Heart right ventricle (tissue), 16 donors: ENCODE measurements at places on chromosomes 5 and 9.

DNA sequence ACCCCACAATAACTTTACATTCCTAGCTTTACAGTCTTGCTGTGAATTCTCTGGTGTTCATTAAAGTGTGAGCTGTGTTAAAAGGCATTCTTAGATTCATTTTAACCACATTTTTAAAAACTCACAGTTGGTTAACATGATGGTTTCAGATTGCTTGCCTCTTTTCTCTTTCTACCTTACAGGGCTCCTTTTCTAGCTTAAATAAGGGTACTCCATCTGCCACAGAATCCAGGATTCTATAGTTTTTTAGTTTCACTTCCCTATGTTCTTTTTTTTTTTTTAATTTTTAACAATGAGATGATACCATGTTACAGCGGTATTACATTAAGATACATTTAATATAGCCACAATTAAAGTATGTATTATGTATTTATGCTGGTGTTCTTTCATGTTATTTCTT is 3.9 kb upstream of the FBXO4 start:
- no peak for DNase-seq

DNA sequence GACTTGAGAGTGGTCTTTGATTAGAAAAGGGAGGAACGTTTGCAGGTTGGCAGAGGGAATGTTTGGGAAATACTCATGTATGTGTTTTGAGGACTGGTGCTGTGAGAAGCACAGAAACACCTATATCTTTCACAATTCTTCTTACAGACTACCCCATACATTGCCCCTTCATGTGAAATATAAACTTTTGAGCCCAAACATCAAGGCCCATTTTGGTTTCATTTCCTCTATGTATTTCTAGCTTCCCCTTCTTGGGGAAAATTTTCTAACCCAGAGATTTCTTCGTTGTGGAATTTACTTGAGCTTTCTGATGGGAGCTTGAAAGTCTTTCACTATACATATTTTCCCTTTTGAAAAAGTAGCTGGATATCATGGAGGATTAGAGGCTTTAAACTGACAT is 67.6 kb downstream of the FYB1 start:
- DNase-seq = no peak

DNA sequence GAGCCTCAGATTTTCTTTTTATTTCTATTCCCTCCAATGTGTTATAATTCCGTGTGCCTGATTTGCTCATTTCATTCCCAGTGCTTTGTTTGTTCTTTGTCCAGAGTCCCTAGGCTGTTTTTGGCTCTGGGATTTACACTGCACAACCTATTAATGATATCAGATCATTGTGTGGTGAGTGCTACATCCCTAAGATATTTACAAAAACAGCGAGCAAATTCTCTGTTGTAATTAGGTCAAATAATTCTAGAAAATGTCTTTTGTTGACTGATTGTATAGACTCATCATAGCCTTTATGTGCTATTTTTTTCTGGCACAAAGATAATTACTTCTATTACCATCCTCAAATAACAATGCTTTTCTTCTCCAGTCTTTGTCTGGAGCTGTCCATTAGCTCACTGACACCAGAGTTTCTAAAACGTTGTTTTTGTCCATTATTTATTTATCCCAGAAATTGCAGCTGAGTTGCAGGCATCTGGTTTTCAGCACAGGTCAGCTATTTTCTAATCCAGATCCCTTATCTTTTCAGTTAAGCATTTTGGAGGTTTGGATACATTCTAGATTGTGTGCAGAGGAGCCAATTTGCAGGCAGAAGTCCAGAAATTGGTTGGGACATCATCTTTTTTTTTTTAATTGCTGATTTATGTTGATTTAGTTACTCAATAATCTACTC is 379.9 kb upstream of the DMAC1 start:
- DNase-seq = no peak

GRCh38 chr5:23742701-23743100 is 235.3 kb downstream of the PRDM9 start:
- no peak for DNase-seq

GRCh38 chr5:57002959-57003485 is 51.1 kb upstream of the MIER3 start:
- no peak for DNase-seq

DNA sequence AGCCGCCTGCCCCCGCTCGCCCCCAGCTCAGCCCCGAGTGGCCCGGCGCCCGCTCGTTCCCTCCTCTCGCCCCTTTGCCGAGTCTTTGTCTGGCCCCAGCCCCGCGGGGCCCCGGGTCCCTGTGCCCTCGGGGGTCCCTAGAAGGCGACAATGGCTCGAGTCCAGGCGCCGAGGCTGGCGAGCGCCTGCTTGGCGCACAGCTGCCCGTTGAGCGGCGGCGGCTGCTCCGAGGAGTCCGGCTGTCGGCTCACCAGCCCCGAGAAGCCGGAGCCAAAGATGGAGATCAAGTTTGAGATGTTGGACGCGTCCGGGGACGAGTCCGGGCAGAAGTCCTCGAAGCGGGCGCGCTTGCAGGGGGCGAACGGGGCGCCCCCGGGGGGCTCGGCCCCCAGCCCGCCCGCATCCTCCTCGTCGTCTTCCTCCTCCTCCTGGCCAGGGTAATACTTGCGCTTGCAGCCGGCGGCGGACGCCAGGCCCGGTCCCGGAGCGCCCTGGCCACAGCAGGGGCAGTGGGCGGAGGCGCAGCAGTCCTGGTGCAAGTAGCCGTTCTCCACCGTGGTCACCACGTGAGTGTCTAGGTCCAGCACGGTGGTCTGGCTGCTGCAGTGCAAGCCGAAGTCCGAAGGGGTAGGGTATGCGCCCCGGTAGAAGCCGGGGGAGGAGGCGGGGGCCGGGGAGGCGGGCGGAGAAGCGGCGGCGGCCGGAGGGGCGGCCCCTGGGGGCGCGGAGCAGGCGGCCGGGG is 1.2 kb downstream of the IER5L start:
- no peak for DNase-seq

- DNase-seq = no peak
These were observed 15.0 kb upstream of the HSPB3 start for GRCh38 chr5:54440456-54440893.

GRCh38 chr9:87891754-87892153 is 9.1 kb downstream of the SPATA31E1 start:
- DNase-seq = no peak

GRCh38 chr9:16436545-16436944 is 433.9 kb downstream of the BNC2 start:
- DNase-seq = no peak

DNA sequence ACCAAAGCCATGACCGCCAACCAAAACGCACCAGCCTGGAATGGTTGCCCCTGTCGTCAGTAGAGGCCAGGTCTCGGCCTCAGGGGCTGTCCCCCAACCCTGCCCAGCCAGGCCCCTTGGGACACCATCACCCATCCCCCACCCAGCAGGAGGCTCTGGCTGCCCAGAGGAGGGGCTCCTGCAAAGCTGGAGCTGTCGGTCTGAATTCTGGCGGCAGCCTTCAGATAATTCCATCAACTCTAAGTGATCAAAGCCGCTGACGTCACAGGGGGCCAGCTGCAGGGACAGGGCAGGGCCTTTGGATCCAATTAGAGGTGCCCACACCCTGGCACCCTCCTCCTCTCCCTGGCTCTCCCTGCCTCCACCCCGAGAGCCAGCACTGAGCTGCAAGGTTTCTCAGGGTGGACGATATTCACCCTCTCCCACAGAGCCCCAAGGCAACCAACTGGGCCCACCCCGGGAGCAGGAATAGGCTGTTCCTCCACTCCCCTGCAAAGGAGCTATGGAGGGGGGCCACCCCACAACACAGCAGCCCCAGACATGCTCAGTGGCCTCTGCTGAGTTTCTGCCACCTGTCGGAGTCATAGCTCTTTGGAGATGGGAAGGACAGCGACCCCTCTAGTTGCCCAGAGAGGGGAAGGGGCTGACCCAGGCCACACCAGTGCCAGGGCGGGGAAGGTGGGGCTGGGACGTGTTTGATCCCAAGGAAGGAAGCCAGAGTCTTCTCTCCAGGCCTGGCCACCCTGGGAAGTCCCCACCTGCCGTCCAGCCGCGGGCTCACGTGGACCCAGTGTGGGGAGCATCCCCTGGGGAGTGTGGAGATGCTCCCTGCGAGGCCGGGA is 78.4 kb downstream of the NTNG2 start:
- DNase-seq = no peak
